Activated naive CD8-positive, alpha-beta T cell treated with anti-CD3 and anti-CD28 coated beads, Interleukin-2, amount 10 ng/mL, durations not matched to agents 7 days and 5 days (primary cell): ENCODE measurements at places on chromosomes 16 and 17. TPM values are rescaled to one million over a fixed set of nuclear protein-coding genes. Genes with fewer than 3 reads are reported as not detected.

DNA sequence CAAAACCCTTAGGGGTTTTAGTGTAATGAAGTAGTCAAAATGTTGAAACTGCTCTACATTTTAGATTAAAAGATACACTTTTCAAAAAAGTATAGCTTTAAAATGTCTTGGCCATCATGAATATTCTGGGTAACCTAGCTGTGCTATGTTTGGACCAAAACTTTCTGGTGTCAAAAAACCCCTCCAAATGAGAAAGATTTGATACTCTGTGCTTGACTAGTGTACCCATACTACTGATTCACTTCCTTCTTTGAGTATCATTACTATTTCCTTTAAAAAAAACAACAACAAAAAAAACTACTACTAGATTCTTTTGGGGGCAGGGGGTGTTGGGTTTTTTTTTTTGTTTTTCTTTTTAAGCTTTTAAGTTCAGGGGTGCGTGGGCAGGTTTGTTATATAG, 37.3 kb downstream of the PTRH2 start:
- DNase-seq: no peak

SLC52A1 gene
- total RNA-seq: 0.85 TPM

DNA sequence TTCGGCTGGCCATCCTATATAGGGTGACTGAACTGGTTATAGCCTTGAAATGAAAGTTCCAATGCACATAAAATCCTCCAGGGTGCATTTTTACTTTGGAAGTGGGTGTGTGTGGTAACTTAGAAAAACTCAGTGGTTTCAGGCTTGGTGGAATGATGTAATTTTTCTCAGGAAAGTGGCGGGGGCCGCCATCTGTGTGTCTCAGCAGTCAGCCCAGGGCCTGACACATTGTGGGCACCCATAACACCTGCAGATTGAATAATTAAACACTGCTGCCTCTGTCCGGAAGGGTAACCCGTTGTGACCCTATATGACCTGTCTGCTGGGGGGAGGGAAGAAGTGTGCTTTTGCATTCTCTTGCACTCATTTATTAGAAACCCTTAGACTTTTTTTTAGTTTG, 2.2 kb upstream of the PDP2 start:
- no peak for DNase-seq

DNA sequence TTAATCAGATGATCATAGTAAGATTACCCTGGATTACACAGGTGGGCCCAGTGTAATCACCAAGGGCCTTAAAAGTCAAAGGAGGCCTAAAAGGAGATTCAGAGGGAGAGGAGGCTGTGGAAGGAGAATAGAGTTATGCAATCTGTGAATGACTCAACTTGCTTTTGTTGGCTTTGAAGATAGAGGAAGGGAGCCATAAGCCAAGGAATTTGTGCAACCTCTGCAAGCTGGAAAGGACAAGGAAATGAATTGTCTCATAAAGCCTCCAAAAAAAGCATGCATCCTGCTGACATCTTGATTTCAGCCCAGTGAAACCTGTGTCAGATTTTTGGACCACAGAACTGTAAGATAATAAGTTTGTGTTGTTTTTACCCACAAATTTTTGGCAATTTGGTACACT, 109.6 kb downstream of the CNTNAP4 start:
- DNase-seq: no peak

RSKR gene
- total RNA-seq: 24.9 TPM
